NAMALWA (cell line): ENCODE measurements at places on chromosomes 1 and 21.

- no peak for DNase-seq
These were observed 187.2 kb downstream of the TOMM20 start for GRCh38 chr1:234941321-234942011.

GRCh38 chr1:33175865-33176264, 6.0 kb downstream of the TRIM62 start:
- DNase-seq = no peak

DNA sequence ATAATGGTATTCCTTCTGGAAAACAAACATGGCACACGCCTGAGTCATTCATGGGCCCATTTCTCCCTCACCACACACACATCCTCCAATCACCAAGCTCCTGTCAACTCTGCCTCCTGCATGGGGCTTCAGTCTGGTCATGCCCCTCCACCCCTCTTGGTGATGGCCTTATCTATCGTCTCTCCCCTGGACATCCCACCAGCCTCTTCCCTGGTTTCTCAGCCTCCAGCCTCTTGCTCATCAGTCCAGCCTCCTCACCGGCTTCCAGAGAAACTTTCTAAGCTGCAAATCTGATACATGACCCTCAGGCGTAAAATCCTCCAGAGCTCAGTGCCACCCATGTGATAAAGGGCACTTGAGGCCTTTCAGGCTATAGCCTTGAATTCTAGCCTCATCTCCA, 243.9 kb downstream of the FOXD2 start:
- no peak for DNase-seq

DNA sequence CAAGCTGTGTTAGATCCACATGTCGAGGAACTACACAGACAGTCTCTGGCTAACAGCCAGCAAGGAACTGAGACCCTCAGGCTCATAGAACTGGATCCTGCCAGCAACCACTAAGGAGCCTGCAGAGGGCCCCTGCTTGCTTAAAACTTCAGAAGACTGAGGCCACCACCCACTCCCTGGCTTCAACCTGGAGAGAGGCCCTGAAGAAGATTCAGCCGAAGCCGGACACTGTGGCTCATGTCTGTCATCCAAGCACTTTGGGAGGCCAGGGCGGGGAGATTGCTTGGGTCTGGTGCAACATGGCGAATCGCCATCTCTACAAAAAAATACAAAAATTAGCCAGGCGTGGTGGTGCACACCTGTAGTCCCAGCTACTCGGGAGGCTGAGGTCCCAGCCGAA, 92.6 kb upstream of the TMPRSS2 start:
- DNase-seq = no peak

DNA sequence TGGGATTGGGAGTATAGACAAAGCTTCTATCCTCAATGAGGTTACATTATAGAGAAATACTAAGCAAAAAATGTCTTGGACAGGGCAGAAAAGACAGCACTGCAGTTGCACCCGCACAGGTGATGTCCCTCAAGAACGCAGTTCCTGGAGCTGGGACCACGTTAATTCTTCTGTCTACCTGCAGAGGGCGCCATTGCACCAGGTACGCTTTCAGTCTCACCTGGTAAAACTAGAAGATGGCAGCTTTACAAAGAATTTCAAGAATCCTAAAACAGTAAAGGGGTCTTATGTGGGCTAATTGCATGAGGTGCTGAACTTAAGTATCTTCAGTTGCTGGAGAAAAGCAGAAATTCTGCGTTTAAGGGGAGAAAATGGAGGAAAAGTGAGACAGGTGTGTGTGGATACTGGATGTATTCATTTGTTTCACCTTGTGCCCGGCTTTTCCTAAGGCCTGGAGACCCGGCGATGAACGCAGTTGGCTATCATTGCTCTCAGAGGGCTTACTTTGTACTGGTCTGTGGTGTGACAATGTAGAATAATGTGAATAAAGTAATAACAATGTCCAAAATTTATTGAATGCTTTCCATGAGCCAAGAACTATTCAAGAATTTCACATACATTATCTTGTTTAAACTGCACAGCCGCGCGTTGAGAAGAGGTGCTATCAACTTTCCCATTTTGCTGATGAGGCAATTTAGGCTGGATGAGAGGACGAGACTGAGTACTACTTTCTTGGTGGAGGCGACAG, 276.3 kb upstream of the GREM2 start:
- DNase-seq = peak; percentile 59

- DNase-seq = no peak
These were observed 120.2 kb upstream of the NCAM2 start for GRCh38 chr21:20877976-20878375.

DNA sequence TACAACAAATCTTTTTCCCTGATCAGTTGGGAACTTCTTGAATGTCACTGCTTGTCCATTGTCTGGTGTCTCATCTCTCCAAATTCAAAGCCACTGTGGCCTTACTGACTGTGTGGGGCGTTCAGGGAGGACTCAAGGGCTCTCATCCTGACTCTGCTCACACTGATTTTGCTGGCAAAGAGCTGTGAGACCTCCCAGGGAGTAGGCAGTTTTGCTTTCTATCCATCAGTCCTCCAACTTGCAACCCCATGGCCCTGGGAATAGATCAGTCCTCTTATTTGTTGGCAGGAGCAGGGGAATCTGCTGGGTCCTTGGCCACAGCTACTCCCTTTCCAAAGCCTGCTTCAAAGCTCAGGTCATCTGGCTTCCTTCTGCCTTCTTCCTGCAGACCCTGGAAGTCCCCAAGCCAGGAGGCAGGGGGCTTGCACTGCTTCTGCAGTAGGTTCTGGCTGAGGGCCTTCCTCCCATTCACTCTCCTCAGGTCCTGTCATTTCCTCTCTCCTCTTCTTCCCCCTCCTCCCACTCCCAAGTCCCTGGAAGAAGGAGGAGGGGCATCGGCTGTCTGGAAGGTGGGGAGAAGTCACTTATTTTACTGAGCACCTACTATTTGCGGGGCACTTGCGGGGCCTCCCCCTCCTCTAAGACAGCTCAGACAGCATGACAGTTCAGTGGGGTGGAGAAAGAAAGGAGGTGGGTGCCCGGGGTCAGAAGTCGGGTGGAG, 876 bp upstream of the NAV1 start:
- no peak for DNase-seq

DNA sequence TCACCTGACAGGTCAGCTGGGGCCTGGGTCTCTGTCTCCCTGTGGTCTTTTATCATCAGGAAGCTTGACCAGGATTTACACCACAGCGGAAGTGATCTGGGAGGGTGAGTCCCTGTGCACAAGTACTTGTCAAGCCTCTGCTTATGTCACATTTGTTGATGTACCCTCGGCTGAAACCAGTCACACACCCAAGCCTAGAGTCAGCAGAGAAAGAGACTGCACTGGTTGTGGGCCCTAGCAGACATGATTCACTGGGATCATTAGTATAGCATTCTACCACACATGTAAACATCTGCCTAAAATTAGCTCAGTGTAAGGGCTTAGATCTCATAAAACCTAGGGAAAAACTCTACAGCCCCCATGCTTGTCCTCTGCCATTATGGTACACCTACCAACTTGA, 79.3 kb upstream of the LAMC2 start:
- DNase-seq = no peak

GRCh38 chr1:108043707-108044106, 78.7 kb upstream of the VAV3 start:
- no peak for DNase-seq

- DNase-seq = no peak
These were observed 10.4 kb upstream of the TMEM9 start for GRCh38 chr1:201164645-201165044.

DNA sequence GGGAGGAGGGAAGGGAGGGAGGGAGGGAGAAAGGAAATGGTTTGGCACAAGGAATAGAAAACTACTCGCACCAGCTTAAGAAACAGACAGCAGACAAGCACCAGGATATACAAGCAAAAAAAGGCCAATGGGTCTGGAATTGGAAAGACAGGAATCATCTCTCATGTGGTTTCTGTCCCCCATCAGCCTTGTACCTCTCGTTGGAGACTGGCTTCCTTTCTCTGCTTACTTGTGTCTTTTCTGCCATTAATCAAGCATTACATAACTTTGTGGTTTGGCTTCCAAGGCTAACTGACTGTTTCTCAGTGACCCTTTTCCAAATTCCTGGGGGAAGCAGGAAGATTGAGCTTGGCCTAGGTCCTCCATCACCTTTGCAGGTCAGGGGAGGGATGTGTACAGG, 11.8 kb upstream of the RALGPS2 start:
- no peak for DNase-seq

DNA sequence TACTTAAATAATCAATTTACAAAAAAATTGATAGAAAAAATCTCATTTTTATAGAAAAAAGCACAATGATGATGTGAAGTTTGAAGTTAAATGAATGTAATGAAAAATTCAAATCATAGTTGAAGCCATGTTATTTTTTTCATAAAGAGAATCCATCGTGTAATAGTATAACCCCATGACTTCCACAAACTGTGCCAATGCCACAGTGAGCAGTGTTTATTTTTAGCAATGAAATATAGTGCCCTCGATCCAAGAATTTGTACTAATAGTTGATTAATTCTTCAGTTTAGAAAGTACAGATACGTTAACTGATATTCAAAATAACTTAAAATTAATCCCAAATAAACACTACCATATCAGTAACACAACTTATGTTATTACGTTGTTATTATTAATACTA, 225.9 kb downstream of the PTPRC start:
- DNase-seq = no peak

DNA sequence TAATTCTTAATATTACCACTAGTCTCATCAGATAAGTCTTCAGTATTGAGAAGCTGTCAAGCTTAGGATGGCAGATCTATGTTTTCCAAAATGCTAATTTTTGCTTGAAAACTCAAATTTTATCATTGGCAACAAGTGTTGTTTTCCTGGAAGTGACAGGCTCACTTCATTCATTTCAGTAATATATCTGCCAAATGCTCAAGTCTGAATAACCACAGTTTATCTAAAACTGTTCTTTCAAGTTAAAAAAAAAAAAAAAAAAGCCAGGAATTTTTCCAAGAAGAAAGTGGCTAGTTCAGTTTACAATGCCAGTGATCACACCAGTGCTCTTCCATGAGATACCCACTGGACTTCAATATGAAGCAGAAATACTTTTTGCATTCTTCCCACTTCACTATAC, 20.6 kb downstream of the SMYD2 start:
- DNase-seq = no peak

GRCh38 chr1:242146652-242147051, 147.8 kb upstream of the MAP1LC3C start:
- DNase-seq = no peak

DNA sequence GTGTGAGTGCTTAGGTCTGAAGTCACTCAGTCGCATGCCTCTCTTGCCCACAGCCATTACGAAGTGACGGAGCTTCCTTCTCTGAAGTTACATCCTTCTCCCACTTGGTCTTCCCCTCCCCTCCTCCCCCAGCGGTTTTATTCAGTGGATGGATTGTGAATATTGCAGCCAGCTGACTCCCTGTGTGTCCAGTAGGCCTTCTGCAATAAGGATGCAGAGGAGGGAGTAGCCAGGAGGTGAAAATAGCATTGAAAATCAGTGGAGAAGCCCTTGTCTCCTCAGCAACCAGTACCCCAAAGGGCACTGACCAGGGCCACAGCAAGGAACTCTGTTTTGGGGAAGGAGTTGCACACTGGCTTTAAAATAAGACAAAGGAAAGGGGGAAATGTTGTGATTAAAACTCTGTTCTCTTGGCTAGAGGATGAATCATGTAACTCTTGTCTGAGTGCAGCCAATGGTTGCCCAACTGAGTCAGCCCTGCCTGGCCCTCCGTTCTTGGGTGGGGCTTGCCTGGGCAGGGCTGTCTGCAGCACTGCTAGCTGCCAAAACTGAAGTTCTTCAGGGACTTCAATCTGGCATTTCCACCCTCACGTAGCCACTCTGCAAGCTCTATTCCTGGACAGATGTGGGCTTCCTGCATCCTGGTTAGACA, 4.3 kb downstream of the S100A10 start:
- no peak for DNase-seq

DNA sequence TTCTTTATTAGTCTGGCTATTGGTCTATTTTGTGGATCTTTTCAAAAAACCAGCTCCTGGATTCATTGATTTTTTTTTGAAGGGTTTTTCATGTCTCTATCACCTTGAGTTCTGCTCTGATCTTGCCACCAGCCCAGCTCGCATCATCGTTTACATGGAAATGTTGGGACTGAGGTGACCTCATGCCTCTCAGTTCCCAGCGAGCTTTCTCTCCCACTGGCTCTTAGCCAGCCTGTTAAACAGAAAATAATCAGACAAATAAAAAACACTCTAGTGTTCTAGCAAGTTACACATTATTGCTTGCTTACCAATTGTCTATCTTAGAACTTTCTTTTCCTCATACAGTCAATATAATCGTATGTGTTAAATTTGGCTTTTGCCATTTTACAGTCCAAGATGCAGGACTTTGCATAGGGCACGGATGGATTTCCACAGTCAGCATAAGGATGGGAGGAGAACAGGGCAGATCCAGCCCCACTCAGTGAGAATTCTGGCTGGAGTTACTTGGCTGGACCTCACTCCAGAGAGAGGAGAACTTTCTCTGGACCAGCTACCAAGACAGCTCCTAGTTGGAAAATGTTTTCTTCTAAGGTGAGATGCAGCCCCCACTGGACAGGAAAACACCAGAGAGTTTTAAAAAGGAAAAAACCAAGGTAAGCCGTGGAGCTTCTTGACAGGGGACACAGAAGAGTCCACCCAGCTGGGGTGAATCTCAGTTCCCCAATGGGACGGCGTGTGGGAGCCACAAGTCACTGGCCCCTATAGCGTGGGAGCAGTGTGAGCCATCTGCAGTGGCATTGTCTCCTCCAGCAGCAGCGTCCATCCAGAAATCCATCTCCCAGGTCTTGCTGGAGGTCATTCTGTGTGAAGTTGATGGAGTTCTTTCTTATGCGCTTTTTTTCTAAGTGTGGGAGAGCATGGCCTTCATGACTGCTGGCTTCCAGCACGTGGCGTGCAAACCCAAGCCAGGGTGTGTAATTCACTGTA, 17.6 kb downstream of the PGBD2 start:
- DNase-seq = no peak

DNA sequence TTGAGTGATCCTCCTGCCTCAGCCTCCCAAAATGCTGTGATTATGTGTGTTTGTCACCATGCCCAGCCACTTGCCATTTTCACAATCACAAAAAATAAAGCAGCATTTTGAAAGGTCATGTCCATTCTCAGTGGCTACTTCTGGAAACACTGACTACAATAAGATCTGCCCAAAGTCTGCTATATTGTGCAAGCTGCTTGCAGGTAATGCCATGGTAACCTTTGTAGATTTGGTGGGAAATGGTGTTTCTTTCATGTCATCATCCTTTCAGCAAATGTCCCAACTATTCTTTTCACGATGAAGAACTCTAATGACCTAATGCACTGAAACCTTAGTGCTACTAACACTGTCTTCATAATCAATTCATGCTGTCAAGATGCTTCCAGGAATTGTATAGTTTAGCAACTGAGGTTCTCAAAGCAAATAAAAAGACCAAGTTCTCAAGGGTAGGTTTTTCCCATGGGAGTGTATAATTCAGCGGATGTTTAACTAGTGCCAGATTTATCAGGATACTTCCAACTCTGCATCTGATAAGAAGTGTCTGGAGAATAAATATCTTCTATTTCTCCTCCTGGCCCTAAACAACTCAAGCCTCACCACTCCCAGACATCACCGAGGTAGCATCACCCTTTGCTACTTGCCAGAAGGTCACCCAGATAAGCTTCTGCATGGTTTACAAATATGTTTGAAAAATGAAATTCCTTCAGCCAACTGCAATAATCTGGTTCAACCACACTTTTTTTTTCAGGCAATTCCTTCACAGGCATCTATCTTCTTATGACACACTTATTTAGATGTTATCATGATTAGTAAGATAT, 132.0 kb upstream of the ZC3H11B start:
- no peak for DNase-seq

GRCh38 chr1:109780982-109781381, 17.3 kb upstream of the EPS8L3 start:
- no peak for DNase-seq
